ENCODE measurements at places on chromosomes 7 and 10. TPM values are rescaled to one million over a fixed set of nuclear protein-coding genes. Genes with fewer than 3 reads are reported as not detected.

DNA sequence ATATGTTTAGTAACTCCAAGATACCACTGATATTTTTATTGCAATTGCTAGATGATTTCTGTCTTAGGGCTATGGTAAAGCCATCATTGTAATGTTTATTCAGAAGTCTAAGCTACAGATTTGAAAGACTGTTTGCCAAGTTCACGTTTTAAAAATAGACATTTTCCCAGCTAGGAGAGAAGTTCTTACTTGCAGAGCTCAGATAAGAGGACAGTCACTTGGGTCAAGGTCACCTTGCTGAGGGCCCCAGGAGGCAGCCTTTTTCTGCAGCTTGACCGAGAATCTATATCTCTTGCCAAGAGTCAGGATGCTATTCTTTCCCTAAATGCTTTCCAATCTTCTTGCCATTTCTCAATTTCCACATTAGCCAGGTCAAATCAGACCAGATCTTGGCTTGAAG is 1011.2 kb downstream of the KCNMA1 start:
- no peak for DNase-seq

DNA sequence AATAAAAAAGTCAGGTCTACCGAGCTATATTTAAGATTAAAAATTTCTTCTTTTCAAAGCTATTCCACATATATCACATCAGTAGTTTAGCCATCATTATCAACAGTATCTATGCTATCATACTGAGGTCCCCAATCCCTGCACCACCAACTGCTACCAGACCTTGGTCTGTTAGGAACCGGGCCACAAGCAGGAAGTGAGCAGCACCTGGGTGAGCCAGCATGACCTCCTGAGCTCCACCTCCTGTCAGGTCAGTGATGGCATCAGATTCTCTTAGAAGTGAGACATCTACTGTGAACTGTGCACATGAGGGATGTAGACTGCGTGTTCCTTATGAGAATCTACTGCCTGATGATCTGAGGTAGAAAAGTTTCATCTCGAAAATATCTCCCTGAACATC is 632.1 kb upstream of the KCND2 start:
- DNase-seq, result no peak

- no peak for DNase-seq
Measured at GRCh38 chr10:2047679-2048078, 310.4 kb upstream of the ADARB2 start.

DNA sequence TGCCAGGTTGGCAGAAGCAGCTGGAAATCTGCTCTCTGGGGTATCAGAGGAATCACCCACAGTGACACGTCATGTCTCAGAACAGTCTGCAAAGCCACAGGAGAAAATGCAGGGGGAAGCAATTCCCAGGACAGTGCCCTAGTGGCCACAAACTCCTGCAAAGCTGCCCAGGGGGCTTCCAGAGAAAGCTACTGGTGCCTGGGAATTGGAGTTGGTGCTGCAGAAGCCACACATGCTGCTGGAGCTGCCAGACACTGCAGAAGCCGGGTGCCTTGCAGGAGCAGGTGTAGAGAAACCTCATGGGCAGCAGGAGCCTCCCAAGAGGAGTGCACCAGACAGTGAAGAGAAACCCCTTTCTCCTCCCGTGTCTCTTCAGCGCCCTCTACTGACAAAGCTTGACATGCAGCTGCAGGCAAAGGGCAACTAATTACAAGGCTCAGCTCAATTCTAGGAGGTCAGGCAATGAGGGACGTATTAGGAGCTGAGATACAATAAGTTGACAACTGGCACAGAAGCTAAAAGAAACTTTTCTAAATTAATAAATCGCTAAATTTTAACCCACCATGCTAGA is 30.2 kb upstream of the NUB1 start:
- no peak for DNase-seq

GRCh38 chr10:26440088-26440470 is 1.9 kb downstream of the APBB1IP start:
- DNase-seq, result no peak

Gene FAM3C
- 16.6 TPM for polyA plus RNA-seq
